ENCODE measurements at places on chromosomes 4 and X. TPM values are rescaled to one million over a fixed set of nuclear protein-coding genes. Genes with fewer than 3 reads are reported as not detected.
A peak's percentile ranks its signal among the peaks of the same experiment; 100 is the strongest.

- H3K27me3 ChIP-seq, result no peaks in the 10 kb centered on the region
- DNase-seq, result peak; percentile 34
- no peak overlapping the region for H3K4me3 ChIP-seq
Measured at GRCh38 chr4:155999725-156000124, 46.1 kb upstream of the CTSO start.

GRCh38 chrX:130848763-130849162 is 54.2 kb downstream of the ENOX2 start:
- H3K27ac ChIP-seq, result no peak overlapping the region
- H3K27me3 ChIP-seq, result no peaks in the 10 kb centered on the region
- H3K36me3 ChIP-seq, result no peaks in the 10 kb centered on the region
- DNase-seq, result no peak

DNA sequence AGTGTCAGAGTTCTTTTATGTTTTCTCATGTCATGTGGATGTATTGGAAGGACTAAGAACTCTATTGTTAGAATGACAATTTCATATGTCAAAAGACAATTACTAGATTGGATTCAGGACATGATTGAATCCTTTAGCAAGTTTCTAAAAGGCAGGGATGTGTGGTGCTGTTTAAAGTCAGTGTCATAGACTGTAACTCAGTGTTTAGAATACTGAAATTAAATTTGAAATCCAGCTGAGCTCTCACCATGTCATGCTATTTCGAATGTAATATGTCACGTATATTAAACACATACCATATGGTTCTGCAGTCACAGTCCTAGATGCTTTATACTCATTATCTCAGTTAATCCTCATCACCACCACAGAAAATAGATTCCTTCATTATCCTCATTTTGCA is 7.8 kb downstream of the GUCY1B1 start:
- no peak overlapping the region for H3K27ac ChIP-seq
- H3K27me3 ChIP-seq, result no peaks in the 10 kb centered on the region
- no peak overlapping the region for H3K4me3 ChIP-seq
- DNase-seq, result no peak

DNA sequence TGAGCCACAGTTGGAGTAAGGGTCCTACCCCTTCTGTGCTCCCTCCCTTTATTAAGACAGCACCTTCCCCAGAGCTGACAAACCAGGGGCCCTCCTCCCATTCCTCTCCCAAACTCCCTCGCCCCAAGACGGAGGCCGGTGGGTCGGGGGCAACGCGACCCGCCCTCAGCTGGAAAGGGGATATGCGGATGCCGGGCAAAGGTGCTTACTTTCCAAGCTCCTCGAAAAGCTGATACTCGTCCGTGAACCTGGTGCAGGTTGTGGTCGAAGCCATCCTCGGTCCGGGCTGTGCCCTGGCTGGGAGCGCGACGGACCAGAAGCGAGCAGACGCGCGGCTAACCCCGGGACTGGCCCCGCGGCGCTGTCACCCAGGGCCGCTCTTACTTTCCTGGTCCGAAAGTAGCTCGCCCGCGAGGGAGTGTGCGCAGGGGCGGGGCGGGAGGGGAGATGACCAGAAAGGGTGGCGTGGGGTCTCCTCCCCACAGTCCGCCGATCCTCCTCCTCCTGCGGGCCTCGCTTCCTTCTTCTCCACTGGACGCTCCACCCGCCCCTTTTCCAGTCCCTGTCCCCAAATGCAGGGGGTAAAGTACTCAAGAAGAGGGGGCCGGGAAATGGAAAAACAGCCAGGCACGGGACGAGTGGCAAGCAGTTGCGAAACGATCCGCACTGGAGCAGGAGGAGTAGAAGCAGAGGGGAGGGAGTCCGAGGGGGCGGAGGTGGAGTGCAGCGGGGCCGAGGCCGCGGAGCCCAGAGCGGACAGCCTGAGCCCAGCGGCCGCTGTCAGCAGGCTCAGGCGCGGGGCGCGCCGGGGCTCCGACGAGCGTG is 531 bp downstream of the CAMK2D start:
- no peaks in the 10 kb centered on the region for H3K27me3 ChIP-seq
- H3K4me3 ChIP-seq, result peak overlapping the region; percentile 69
- DNase-seq, result peak; percentile 83
- H3K4me1 ChIP-seq, result no peaks in the 10 kb centered on the region
- no peaks in the 10 kb centered on the region for H3K36me3 ChIP-seq

DNA sequence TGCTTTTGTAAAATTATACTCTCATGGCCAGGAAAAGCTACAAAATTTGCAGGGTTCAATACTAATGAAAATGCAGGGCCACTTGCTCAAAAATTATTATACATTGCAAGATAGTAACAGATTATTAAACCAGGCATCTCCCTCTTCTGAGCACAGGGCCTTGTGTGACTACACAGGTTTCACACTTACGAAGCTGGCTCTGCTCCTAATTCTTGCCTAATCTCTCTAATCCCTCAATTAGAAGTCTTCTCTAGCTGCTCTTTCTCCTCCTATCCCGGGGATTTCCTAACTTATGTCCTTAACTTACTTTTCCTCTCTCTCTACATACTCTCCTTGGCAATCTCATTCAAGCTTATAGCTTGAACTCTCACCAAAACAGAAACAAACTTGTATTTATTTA is 168.3 kb downstream of the AREG start:
- no peak for DNase-seq
- H3K36me3 ChIP-seq, result no peaks in the 10 kb centered on the region
- H3K27ac ChIP-seq, result no peak overlapping the region
- no peaks in the 10 kb centered on the region for H3K27me3 ChIP-seq
- no peak overlapping the region for H3K4me3 ChIP-seq

C4orf51 gene
- total RNA-seq, result not detected

NOX1 gene
- 0.12 TPM for total RNA-seq

GRCh38 chrX:19549838-19550237 is 34.5 kb upstream of the MAP3K15 start:
- peaks cover 8% of the 10 kb centered on the region for H3K27me3 ChIP-seq
- H3K4me3 ChIP-seq, result no peak overlapping the region
- no peak for DNase-seq
- H3K4me1 ChIP-seq, result no peaks in the 10 kb centered on the region
- no peak overlapping the region for H3K27ac ChIP-seq

DNA sequence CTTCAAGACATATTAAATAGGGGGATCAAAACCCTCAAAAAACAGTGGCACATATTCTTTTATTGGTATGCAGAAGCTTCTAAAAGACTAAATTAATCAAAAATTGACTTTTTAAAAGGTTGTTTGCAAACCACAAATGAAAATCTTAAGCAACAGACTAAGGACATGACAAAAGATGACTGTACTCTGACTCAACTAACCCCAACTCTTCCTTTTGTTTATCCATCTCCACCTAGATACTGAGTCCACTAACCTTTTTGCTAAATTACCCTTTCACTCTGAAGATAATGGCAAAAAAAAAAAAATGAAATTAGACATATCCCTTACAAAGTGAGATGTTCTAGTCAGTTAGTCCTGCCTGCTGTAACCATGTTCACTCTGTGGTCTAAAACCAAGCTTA is 91.6 kb upstream of the NLRP2B start:
- no peak overlapping the region for H3K4me3 ChIP-seq
- no peaks in the 10 kb centered on the region for H3K36me3 ChIP-seq
- no peaks in the 10 kb centered on the region for H3K4me1 ChIP-seq
- no peak for DNase-seq
- H3K27ac ChIP-seq, result no peak overlapping the region
- no peaks in the 10 kb centered on the region for H3K27me3 ChIP-seq

GAB1 gene
- 138 TPM for total RNA-seq

- no peak overlapping the region for H3K4me3 ChIP-seq
- H3K36me3 ChIP-seq, result peaks cover 34% of the 10 kb centered on the region
- no peaks in the 10 kb centered on the region for H3K4me1 ChIP-seq
- DNase-seq, result no peak
Measured at GRCh38 chrX:47243351-47243750, 10.5 kb downstream of the USP11 start.

GYPA gene
- total RNA-seq, result 0.18 TPM

DNA sequence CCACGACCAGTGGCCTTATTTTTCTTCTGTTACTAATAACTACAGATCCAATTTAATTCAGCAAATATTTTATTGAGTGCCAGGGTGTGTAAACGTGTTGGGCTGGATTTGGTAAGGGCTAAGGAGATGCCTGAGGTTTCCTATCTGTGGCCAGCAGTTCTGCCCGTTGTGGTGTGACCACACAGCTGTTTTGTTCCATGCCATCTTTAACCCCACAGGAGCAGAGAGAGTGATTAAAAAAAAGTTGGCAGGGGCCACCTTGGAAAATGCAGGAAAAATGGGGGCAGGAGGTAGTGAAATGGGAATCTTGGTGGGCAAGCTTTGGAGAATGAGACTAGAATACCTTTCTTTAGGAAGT is 1.1 kb downstream of the PLAC8 start:
- H3K27me3 ChIP-seq, result no peaks in the 10 kb centered on the region
- H3K36me3 ChIP-seq, result no peaks in the 10 kb centered on the region
- peak overlapping the region; percentile 50 for H3K27ac ChIP-seq
- no peak for DNase-seq

ZDHHC15 gene
- total RNA-seq, result 5.3 TPM

DNA sequence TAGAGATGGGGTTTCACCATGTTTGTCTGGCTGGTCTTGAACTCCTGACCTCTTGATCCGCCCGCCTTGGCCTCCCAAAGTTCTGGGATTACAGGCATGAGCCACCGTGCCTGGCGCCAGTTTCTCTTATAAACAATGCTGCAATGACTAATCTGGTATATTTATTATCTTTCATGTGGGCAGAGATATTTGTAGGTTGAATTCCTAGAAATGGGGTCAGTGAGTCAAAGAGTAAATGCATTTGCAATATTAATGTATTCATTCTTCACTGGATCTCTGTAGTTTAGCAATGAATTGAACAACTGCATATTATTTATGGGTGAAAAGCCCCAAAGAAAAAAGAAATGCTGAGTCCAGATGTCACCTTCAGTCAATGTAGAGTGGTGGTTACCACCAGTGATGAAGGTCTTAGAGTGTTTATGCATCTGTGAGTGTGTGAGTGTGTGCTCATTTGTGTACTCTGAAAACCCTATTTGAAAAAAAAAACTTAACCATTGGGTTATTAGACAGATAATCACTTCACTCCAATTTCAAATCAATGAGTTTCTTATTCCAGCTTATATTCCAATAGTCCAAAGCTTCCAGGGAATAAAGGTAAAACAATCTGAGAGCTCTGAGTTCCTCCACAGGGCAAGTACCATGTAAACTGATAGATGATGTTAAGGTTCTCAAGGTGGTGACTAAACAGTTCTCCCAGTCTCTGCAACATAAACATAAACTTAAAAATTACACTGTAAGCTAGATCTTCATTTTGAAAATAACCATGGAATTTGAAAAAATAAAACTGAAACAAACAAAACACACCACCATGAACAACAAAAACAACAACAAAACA is 22.6 kb upstream of the CD38 start:
- no peak overlapping the region for H3K27ac ChIP-seq
- H3K4me3 ChIP-seq, result no peak overlapping the region
- DNase-seq, result no peak
- no peaks in the 10 kb centered on the region for H3K27me3 ChIP-seq
- H3K36me3 ChIP-seq, result no peaks in the 10 kb centered on the region

GRCh38 chr4:94648699-94649098 is 109.1 kb upstream of the BMPR1B start:
- no peak overlapping the region for H3K27ac ChIP-seq
- no peaks in the 10 kb centered on the region for H3K36me3 ChIP-seq
- no peak overlapping the region for H3K4me3 ChIP-seq
- H3K4me1 ChIP-seq, result no peaks in the 10 kb centered on the region
- no peaks in the 10 kb centered on the region for H3K27me3 ChIP-seq

CT45A2 gene
- not detected for total RNA-seq

HSFX2 gene
- 0.31 TPM for total RNA-seq

MUC7 gene
- not detected for total RNA-seq

CDS1 gene
- total RNA-seq, result 21.2 TPM

GPR173 gene
- 3.1 TPM for total RNA-seq

- H3K4me3 ChIP-seq, result no peak overlapping the region
- H3K36me3 ChIP-seq, result no peaks in the 10 kb centered on the region
- no peak for DNase-seq
- H3K27me3 ChIP-seq, result no peaks in the 10 kb centered on the region
- H3K4me1 ChIP-seq, result no peaks in the 10 kb centered on the region
- no peak overlapping the region for H3K27ac ChIP-seq
Measured at GRCh38 chr4:45636175-45636574, 487.7 kb downstream of the GABRG1 start.

DNA sequence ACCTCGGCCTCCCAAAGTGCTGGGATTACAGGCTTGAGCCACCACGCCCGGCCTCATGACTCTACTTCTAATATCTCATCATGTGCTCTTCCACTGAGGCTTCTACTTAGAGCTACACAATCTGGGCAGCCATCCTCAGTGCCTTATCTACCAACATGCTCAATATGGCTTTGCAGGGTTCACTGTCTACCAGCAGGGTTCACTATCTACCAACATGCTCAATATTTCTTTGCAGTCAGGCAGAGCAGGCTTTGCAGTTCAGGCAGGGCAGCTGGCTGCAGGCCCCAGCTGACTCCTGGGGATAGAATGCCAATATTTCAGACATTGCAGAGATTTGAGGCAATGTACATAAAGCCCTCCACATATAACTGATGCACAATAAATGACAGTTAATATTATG is 47.5 kb downstream of the PKD2 start:
- no peak overlapping the region for H3K4me3 ChIP-seq
- peak; percentile 57 for DNase-seq
- no peaks in the 10 kb centered on the region for H3K4me1 ChIP-seq

BEND2 gene
- not detected for total RNA-seq

ABCD1 gene
- 19.7 TPM for total RNA-seq

USP17L11 gene
- total RNA-seq, result not detected

- no peak for DNase-seq
- peak overlapping the region; percentile 52 for H3K27ac ChIP-seq
- no peak overlapping the region for H3K4me3 ChIP-seq
- no peaks in the 10 kb centered on the region for H3K36me3 ChIP-seq
Measured at GRCh38 chr4:76206222-76206942, 7.2 kb downstream of the SCARB2 start.

DNA sequence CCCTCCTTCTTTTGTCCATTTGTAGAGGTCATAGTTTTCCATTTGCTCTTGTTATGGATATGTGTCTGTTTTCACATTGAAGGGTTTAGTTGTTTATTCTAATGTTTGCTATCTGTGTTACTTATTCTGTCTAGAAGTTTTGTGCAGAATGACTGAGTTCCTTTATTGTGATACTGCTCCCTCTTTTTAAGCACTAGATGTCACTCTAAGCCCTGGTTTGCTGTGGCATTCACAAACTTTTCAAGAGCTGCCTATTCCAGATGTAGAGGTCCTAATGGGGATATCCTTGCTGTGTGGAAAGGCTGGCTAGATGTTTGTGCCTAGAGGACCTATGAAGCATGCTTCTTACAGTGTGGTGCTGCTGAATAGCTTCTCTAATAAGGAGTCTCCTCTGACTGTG is 338.6 kb downstream of the SPIN4 start:
- no peaks in the 10 kb centered on the region for H3K27me3 ChIP-seq
- no peak for DNase-seq

REPS2 gene
- total RNA-seq, result 18.4 TPM

Data from lung (tissue), 17 donors.